Activated T-cell treated with anti-CD3 and anti-CD28 coated beads for 48 hours (primary cell): ENCODE measurements at places on chromosomes 3 and 15.

DNA sequence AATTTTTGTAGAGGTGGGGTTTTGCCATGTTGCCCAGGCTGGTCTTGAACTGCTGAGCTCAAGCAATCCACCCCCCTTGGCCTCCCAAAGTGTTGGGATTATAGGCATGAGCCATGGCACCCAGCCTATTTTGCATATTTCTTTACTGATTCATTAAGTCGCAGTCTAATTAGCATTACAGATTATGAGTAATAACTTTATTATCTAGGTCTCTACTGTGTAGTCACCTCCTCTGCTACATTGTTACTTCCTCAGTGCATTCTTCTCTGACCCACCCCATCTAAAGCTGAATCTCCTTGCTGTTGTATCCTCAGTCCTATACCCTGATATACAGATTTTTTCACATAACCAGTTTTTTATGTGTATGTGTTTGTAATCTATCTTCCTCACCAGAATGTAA, 61.7 kb downstream of the TFDP2 start:
- DNase-seq, result no peak

- DNase-seq, result no peak
Observed at GRCh38 chr15:57324590-57324890, 51.8 kb upstream of the CGNL1 start.

DNA sequence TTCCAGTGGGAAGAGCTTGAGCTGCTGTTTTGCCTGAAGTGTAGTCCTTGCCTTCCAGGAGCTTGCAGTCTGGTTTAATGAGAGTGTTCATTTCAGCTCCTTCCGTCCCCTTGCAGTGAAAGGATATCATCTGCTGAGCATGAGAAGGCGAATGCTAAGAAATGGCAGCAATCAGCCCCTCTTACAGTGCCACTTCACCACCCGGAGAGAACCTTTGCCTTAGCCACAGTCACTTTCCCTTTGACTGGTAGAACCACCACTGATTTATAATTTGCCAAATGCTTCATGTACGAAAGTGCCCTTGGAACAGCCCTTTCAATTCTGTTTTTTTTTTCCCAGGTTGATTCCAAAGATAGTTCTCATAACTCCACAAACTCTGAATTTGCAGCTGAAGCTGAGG, 11.5 kb downstream of the TATDN2 start:
- no peak for DNase-seq

DNA sequence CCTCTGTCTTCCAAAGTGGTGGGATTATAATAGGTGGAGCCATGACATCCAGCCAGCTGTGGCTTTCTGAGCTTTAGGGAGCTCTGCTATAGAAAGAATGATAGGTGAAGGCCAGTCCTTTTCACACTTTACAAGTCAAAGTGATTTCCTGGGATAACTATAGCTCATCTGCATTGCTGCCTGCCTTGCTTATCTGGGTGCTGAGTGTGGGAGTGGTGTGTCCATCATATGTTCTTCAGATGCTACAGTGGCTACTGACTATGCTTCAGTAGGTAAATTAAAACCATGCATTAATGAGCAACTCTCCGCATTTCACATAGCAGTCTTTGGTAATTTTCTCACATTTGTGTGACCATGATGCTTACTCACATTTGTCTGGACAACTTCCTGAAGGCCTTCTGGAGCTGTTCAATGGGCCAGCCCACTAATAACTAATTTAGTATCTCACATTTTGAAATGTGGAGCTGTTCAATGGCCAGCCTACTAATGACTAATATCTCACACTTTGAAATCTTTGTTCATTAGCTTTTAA, 23.4 kb downstream of the RHOA start:
- DNase-seq, result no peak

DNA sequence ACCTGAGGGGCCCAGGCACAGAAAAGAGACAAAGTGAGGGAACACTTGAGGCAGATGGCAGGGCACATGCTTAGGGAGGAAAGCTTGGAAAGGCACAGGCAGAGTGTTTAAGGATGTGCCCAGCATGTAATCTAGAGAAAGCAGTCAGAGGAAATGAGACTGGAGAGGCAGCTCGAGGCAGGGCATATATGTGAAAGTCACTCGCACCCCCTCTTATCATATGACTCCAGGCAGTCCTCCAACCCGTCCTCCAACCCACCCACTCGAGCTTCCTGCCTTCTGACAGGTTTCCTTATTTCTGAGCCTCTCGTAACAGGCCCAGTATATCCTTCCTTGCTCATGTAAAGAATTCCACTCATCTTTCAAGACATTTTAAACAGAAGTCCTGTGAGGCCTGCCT, 294.0 kb downstream of the SOX2 start:
- no peak for DNase-seq

DNA sequence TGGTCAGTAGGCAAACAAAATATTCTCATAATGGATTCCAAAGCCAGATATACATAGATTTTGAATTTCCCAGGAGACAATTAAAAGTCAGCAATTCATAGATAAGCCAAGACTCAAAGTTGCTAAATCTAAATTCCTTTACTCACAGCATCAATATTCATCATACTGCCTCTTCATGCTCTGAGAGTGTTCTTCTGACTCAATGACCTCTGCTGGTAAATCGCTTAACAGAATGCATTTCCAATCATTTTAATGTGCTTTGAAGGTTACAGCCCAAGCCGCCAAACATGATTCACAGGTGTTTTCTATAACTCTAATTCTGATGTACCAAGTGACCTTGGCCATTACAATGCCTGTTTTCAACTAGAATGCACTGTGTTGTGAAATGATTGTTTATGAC, 24.2 kb upstream of the SLC4A7 start:
- DNase-seq, result no peak

GRCh38 chr3:157271283-157271882, 111.4 kb upstream of the CCNL1 start:
- no peak for DNase-seq

DNA sequence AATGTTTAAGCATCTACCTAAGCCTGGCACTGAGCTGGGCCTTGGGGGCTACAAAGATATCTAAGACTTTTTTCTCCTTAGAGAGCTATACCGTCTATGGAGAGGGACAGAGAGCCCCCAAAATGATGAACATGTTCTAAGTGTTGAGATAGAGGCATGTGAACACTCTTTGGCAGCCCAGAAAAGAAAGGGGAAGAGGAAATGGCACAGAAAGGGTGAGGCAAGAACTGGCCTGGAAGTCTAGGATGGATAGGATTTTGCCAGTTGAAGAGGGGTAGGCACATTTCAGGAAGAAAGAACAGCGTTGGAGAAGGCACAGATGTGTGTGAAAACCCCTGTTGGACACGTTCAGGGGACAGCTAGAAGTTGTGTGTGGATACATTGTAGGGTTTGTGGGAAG, 276.2 kb upstream of the LRRFIP2 start:
- no peak for DNase-seq

DNA sequence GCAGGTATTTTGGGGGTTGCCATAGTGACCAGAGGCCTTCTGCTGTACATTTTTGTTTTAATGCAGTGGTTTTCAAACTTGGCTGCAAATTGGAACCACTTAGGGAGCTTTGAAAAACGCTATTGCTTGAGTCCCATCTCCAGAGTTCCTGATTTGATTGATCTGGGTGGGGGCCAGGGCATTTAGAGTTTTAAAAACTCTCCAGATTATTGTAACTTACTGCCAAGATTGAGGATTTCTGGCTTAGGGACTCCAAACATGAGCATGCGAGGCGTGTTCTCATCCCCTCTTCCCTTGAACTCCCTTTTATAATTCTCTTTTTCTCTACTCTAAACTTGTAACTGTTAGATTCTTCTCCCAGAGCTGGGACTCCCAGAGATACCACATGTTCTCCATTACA, 340.8 kb upstream of the SUCLG2 start:
- no peak for DNase-seq

DNA sequence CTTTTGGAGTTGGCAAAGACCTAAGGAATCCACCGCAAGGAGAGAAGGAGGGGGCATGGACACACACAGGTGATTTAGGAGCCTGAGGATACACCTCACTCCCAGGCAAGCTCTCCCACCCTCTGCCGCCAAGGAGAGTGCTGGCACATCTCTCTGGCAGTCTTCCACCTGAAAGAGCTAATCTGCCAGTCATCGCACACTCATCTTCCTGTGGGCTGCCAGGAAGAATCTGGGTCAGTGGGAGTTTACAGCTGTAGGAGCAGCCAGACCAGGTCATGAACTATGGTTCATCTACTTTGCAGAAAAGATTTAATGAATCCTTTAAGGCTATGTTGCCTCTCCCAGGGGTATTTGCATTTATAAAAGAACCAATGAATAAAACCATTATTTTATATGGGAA, 170.6 kb upstream of the TSC22D2 start:
- no peak for DNase-seq

DNA sequence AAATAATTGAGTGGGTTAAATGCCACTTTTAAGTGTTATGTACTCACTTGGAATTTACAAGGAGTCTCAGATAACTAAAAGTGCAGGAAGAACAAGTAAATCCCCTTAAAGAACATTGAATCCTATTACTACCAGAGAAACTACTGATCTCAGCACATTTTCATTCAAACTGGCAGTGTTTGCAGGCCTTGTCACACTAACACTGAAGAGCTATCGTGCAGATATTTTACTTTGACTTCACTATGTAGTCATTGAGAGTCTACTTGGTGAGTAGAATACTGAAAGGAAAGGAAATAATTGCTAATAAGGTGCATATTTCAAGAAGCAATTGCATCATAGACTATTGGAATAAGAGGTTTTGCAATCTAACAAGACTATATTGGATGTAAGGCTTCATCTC, 721.4 kb upstream of the CBLB start:
- no peak for DNase-seq

DNA sequence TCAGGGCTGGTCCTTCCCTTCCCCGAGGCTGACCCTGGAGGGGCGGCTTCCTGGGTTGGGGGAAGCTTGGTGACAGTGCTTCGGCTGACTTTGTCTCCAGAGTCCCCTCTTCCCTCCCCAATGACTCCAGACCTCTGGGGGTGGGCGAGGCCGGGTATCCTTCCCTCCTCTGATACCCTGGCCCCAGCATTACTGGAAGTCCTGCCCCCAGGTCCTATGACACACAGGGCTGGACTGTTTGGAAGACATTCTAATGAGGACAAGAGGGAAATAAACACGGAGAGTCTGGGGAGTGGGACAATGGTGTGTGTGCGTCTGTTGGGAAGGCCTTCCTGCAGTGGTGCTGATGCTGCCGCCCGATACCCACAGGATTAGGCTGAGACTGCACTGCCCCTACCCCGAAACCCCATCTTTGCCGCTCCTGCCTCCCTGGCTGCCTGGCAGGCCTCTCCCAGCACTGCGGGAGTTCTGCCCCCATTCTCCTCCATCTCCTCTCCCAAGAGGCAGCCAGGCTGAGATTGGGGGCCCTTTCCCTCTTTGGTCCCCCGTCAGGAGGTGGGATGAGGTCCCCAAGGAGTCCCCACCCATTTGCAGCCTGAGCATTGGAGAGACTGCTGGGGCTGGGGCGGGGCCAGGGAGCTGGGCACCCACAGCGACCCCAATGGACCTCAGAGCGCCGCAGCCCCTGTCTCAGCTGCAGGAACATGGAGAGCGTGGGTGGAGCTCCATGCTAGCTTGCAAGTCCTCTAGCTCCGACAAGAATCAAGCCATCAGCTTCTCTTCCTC, 29.7 kb upstream of the FBLN2 start:
- no peak for DNase-seq

DNA sequence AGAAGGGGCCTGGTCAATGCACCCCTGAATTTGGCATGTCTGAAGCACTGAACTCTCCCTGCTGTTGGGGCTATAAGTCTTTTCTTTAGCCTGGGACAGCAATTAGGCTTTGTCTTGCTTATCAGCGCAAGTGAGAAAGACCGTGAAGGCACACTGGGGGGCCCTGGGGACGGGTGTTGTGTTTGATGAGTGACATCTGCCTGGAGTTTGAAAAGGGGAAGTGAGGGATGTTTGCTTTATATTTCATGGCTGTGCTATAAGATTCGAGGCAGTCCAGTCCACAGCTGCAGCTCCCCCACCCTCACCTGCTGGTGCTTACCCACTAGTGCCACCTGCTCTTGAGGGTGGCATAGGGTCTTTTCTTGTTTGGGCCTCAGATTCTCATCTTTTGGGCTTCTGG, 44.8 kb downstream of the CEMIP start:
- no peak for DNase-seq

DNA sequence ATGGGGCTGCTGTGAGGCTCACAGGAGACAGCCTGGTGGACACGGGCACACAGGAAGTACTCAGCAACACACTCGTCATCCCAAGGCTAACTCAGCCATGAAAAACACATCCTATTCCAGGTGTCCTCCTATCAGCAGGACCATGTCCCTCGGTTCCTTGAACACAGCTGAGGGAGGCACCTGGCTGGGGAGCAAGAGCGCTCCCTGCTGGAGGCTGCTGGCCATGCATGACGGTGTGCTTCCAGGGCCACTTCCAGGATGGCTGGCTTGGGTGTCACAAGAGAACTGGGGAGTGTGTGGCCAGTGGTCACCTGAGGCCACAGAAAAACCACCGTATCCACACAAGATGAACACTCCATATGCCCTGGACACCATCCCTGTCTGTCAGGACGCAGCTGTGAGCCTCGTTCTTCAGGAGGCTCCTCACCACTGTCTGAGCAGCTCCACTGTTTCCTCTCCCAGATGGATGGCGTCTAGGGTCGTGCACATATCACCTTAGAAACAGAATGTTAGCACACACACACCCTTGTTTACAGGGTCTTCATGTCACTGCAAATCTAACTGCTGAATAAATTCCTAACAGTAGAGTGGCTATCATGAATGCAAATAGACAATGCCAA, 31.0 kb downstream of the POC1A start:
- DNase-seq, result peak; percentile 61

DNA sequence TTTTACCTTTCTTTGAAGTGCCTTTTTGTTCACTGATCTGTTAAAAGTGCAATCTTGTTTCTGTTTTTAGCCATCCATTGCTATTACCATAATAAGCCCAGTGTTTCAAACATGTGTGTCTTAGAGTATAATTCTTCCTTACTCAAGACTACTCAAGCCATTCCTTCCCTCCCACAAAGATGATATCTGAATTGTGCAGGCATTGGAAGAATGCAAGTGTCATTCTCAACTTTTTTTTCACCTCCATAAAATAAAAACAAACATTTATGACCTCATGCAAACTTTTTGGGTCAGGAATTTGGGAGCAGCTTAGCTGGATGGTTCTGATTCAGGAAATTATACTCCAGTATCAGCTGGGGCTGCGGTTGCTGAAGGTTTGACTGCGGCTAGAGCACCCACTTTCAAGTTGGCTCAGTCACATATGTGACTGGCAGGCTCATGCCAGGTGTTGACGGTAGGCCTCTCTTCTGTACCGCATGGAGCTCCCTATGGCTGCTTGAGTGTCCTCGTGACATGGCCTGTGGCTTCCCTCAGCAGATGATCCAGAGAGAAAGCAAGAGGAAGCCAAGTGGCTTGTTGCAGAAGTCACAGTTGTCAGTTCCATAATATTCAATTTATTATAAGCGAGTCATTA, 490.8 kb downstream of the CNTN4 start:
- no peak for DNase-seq

GRCh38 chr3:128289534-128289933, 136.3 kb downstream of the EEFSEC start:
- no peak for DNase-seq

DNA sequence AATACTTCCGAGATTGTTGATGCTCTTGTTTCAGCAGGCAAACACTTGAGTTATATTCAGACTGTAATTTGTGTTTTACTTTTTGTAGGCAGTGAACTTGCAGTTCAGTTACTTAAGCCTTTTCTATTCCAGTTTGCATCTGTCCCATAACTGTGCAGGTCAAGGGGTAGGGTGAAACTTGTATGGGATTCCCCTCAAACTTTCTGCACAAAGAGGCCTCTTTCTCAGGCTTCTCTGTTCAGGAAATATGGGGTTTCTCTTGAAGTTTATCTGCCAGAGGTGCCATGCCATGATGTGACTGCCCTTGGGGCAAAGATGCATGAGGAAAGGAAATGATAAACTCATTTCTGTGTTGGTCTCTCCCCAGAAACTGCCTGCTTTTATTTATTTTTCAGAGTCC, 66.7 kb downstream of the SLC24A1 start:
- DNase-seq, result no peak
